ENCODE measurements at places on chromosomes 1 and 21. TPM values are rescaled to one million over a fixed set of nuclear protein-coding genes. Genes with fewer than 3 reads are reported as not detected.

TGFB2 gene
- polyA plus RNA-seq: 0.07 TPM

GRCh38 chr1:97728436-97728835, 192.4 kb downstream of the DPYD start:
- DNase-seq: no peak

KLHL20 gene
- polyA plus RNA-seq: 19.3 TPM

LDLRAD1 gene
- polyA plus RNA-seq: not detected

GRCh38 chr1:218591966-218592365, 246.8 kb downstream of the TGFB2 start:
- DNase-seq: no peak

DNA sequence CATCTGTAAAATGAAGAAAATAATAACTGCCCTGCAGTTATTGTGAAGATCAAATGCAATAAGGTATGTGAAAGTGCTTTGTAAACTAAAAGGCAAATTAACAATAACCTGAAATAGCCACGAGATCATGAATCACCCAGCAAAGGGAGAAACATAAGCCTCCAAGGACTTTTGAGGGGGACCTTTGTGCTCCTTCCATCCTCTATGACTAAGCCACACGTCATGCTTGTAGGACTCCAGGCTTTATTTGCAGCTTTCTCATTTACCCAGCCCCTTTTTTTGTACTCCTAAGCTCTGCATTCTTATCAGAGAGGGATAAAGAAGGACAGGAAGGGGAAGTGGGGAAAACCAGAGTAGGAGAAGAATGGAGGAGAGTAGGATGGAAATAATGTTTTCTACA, 115.1 kb downstream of the PROX1 start:
- DNase-seq: no peak

GRCh38 chr1:204493145-204493983, 1.2 kb downstream of the PIK3C2B start:
- DNase-seq: no peak

DNA sequence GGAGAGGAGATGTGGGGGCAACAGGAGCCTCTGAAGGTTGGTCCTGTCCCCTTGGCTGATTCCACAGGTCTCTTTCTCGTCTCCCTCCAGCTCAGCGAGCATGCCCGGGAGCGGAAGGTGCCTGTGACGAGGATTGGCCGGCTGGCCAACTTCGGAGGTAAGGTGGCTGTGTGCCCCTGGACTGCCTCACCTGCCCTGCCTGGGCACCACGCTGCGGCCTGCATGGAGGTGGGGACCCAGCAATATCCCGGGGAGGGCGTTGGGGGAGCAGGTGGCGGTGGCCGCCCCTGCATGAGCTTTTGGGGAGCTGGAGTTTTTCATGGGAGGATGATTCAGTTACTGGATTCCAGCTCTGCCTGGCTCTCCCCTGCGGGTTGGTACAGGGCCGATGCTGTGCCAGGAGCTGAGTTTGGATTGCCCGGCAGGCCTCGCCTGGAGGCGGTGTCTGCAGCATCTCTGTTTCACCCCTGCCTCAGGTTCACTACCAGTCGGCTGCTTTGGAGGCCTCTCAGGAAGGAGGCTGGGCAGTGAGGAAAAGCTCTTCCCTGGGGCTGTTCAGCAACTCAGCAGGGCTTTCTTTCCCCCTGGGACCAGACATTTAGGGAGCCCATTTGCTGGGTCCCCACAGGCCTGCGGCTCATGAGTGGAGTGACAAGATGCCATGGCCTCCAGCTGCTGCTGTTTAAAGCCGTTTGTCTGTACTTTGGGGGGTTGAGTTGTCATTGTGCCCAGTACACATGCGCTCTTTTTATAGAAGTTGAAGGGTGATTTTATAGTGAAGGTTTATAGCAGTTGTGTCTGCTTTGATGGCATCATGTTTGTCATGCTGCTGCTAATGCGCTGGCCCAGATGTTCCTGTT, 25.7 kb downstream of the COQ8A start:
- DNase-seq: no peak

- DNase-seq: no peak
These were observed 34.6 kb downstream of the STXBP3 start for GRCh38 chr1:108780937-108781574.

NPL gene
- 3.6 TPM for polyA plus RNA-seq

DNA sequence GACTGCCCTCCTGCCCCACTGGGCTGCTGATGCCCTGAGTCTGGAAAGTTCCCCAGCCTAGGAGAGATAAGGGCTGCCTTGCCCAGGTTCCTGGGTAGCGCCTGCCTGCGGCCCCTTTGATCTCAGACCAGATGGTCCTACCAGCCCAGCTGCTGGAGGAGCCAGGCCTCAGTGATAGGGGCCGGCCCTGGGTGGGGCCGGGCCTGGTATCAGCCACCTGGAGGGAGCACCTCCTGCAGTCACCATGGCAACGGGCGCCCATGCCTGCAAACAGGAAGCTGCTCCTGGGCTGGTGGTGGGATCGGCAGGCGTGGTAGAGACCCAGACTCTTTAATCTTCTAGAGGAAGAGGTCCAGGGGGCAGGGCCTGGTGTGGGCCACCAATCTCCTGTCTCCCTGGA, 119.7 kb upstream of the WNT4 start:
- no peak for DNase-seq

- no peak for DNase-seq
These were observed 2.2 kb upstream of the FHAD1 start for GRCh38 chr1:15244813-15245212.

- no peak for DNase-seq
These were observed 214.2 kb upstream of the CACYBP start for GRCh38 chr1:174785510-174785909.

TAS1R1 gene
- not detected for polyA plus RNA-seq
